ENCODE measurements at places on chromosomes 12 and 14.

- DNase-seq: no peak
Observed at GRCh38 chr12:24360907-24361306, 411.4 kb upstream of the SOX5 start.

DNA sequence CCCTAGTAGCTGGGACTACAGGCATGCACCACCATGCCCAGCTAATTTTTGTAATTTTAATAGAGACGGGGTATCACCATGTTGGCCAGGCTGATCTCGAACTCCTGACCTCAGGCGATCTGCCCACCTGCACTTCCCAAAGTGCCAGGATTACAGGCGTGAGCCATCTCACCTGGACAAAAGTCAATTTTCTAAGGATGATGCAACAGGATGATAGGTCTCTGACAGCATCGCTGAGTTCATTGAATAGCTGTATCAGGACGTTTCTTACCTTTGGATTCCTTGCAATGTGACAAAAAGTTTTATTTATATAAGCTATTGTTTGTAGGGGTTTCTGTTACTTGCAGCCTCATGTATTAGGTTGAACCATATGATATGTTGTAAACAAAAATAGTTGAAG, 55.5 kb upstream of the PCED1B start:
- no peak for DNase-seq

DNA sequence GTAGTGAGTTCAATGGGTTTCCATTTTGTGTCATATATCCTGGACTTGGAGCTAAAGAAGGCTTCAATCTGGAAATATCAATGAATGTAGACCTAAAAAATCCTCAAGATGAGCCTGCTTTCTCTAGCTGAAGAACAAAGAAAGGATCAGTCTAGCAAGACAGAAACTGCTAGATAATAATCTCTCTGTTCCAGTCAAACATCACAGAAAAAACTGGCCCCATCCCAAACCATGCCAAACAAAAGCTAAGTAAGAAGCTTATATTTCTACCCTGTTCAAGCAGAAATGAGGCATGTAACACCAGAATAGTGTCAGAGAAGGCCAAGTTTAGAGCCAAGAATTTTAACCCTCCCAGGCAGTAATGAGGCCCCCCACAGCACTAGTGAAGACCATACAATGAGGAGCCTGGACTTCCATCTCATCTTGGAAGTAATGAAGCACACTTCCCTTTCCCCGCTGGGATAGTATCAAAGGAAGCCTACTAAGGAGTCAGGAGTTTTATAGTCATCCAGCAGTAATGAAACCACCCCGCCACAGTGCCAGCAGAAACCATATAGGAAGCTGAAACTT, 95.8 kb downstream of the NELL2 start:
- no peak for DNase-seq

DNA sequence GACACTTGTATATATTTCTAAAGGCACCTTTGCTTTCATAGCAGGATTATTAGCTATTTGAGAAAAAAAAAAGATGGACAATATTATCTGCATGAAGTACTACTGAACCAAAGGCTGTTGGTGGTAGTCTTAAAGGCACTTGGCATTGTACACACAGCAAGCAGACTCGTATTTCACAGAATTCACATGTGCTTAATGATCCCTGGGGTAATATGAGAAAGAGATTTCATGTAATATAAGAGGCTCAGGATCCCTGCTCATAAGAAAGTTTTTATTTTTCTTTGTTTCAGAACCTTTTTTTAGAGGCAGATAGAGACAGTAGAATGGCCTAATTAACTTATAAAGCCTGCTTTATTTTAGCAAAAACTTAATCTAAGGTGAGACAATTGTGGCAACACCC, 59.5 kb downstream of the SYNE2 start:
- DNase-seq: no peak

DNA sequence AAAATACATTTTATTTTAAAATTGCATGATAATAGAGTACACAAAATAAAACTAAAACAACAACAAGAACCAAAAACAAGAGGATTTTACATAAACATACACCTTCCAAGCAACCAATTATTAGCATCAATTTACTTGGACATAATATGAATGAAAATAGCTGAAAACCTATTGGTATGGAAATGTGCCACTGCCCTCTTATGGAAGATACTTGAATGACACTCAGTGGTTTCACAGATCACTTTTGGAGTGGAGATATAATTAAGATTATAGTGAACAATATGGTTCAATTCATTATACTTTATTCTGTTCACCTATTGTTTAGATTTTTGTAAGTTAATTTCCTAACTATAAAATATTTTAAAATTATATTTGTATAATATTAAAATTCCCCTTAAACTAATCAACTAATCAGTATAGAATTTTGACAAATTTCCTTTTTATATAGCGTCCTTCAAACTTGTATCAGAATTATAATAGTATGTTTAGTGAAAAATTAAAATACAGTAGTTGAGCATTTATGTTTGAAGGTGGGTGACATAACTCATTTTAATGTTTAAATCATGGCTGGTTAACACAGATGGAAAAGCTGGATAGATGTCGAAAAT, 70.1 kb downstream of the SLC6A15 start:
- peak; percentile 50 for DNase-seq

DNA sequence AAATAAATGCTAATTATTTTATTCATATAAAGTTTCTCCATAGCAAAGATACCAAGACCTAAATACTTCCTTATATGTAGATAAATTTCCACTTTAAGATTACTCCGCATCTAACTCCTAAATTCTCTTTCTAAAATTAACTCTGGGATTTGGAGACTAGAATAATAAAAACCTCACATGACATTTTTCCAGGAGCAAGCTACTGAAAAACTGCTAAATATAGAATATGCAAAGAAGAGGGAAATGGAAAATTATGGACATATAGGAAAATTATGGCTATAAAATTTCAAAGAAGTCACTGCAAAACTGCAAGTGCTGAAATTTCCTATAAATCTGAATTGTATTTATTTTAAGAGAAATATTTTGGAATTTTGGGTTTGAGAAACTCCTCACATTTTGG, 186.2 kb downstream of the DUSP6 start:
- DNase-seq: no peak

GRCh38 chr14:72516936-72517700, 376.8 kb downstream of the DPF3 start:
- peak; percentile 27 for DNase-seq

DNA sequence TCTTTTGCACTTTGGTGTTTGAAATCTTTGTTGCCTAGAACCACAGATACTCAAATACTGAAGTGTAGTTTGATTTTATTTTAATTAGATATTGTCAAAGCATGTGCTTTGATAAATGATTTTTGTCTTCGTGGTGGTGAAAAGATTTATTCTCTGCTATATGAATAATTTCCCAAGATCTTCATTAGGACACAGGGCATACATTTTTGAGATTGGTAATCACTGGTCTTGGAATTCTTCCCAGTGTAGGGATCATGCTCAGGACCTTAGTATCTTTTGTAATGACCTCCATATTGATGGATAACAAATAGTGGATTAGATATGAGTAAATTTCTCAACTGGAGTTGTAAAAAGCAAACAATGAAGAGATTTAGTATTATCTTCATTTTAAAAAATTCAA, 28.2 kb downstream of the TBK1 start:
- DNase-seq: no peak

DNA sequence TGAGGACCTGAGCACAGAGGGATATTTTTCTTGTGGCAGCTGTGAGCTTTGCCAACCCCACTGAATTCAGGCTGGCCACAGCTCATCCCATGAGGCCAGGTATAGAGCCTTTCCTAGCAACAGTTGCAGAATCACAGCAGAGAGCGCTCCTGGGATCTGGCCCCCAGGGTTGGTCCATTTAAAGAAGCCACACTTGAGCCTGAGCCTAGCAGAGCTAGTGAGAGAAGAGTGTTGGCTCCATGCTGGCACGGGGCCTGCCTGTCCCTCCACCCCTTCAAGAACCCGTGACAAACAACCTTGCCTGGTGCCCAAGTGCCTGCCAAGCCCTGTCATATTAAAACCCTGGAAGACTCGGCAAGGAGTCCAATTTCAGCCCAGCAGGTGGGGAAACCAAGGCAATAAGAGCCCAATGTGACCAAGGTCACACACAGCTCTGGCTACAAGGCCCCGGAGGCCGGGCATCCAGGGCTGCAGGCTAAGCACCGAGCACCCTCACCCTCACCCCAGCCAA, 91.6 kb downstream of the LRRC74A start:
- DNase-seq: no peak

DNA sequence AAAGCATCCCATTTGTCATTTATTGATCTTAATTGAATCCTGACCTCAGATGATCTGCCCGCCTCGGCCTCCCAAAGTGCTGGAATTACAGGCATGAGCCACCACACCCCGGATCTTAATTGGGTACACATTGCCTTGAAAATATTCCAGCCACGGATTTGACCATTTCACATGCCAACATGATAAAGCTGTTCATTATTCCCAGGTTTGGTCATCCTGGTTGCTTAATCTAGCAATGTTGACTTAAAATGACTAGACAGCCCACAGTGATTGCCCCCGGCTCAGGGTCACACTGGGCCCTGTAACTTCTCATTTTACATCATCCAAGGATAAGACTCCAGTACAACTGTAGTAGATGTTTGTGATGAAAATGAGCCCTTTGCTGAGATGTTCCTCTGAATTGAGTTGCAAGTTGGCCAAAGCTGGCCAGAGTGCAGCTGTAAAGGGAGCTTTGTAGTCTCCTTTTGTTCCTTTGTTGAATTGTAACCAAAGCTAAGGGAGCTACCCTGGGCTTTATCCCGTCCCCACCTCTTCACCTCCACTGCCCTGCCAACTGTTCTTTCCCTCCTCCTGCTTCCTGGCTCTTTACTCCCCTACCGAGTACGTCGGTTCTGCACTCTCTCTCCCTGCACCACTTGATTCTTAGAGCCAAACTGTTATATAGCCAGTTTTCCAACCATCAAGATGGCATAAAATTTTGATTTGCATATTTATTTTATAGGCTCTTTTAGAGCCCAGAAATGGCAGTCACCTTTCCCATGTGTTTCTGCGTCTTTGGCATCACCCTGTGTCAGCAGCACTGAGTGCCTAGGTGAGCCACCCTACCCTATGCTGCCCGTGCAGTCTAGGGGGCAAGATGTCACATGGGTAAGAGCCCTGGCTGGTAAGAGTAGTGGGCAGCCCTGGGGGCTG, 141.3 kb upstream of the HIF1A start:
- DNase-seq: no peak

GRCh38 chr14:72024043-72024407, 91.8 kb downstream of the RGS6 start:
- no peak for DNase-seq

GRCh38 chr14:97277711-97278110, 480.5 kb downstream of the VRK1 start:
- no peak for DNase-seq
